Stimulated activated CD8-positive, alpha-beta memory T cell treated with anti-CD3 and anti-CD28 coated beads, Interleukin-4, amount 100 ng/mL, for 1 hour (primary cell): ENCODE measurements at places on chromosomes 1 and 21.

DNA sequence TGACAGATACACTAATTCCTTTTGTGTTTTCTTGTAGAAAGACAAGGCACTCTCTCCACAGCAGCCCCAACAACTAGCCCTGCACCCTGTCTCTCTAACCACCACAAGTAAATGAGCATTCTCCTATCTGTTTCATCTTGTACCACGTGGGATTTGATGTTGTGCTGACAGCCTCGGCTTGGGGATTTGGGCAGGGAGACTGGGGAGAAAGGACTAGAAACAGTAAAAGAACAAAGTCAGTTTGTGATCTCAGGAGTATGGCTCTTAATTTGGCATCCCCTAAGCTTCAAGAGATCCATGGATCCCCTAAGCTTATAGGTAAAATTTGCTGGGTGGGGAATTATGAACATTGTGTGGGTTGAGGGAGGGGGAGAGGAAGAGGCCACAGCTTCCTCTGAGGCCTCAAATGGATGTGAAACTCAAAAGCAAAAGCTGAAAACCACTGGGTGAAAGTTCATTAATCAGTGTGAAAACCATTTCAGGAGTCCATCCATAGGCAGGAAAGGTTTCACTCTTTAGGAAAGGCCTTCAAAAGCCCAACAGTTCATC, 3.1 kb downstream of the C1orf162 start:
- peak; percentile 4 for DNase-seq

- no peak for DNase-seq
These were observed 156.8 kb downstream of the NTPCR start for GRCh38 chr1:233107130-233107660.

DNA sequence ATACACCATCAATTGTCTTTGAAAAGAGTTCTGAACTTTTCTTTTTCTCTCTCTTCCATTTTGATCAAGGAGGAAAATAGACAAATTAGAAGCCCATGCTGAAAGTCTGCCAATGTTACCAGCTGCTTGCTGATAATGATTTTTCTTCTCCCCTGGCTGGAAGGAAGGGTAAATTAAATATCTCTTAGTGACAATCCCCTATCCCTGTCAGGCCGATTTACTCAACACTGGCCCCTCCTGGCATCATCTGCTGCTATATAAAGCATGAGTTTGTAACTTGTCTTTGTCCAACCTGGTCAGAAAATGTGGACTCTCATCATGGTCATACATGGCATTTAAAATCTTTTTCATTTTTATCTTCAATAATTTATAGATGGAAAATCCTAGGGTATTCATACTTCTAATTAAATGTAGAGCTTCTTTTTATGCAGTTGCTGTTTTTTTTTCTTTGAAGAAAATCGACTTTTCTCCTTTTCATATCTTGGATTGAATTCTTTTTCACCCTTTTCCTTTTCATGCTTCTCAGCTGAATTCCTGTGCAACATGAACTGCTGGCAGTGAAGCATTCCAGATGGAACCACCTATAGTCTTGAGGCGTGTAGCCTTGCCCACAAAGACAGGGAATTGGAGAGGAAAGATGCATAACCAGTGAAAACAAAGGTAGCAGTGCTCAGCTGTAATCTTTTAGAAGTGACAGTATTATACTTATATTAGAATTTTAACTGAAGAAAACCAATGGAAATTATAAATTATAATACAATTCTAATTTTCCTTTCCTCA, 214.7 kb upstream of the PTGFR start:
- no peak for DNase-seq

DNA sequence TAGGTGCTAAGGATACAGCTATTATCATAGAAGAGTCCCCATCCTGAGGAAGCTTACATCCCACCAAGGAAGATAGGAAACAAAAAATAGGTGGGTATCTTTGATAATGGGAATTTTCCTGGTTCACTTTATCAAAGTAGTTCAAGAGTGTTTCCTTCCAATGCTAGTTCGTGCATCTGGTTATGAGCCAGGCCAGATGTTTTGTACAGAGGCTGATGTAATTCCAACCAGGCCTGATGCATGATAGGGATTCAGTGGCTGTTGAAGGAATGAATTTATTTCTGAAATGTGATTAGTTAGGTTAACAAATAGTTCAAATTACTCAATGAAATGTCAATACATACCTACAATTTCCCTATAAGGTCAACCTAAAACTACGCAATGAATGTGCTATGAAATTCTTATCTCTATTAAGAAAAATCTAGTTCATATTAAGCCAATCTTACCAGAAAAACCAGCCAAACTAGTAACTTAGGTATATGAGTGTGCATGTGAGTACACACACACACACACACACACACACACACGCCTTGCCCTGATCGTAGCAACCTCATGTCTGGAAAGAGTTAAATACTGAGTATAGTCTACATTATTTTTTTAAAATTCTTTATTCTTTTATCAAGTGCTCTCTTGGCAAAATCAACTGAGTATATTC, 9.5 kb upstream of the ZBTB18 start:
- DNase-seq, result no peak

DNA sequence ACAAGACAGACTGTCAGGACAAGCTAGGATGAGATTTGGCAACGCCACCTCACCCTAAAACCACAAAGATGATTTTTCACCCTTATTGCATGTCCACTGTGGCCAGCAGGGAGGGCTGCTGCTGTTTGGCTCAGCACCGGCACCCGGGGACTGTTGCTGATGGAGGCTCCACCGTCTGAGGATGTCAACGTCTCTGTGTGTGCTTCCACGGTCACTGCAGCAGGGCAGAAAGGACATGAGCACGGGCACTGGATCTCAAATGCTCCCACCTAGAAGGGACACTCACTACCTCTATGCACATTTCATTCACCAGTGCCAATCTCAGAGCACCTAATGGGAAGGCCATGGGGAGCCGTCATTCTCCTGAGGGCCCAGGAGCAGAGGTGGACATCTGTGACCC, 599.6 kb downstream of the PTPRU start:
- DNase-seq, result no peak

GRCh38 chr1:248857201-248857600, 1.7 kb downstream of the ZNF692 start:
- no peak for DNase-seq

DNA sequence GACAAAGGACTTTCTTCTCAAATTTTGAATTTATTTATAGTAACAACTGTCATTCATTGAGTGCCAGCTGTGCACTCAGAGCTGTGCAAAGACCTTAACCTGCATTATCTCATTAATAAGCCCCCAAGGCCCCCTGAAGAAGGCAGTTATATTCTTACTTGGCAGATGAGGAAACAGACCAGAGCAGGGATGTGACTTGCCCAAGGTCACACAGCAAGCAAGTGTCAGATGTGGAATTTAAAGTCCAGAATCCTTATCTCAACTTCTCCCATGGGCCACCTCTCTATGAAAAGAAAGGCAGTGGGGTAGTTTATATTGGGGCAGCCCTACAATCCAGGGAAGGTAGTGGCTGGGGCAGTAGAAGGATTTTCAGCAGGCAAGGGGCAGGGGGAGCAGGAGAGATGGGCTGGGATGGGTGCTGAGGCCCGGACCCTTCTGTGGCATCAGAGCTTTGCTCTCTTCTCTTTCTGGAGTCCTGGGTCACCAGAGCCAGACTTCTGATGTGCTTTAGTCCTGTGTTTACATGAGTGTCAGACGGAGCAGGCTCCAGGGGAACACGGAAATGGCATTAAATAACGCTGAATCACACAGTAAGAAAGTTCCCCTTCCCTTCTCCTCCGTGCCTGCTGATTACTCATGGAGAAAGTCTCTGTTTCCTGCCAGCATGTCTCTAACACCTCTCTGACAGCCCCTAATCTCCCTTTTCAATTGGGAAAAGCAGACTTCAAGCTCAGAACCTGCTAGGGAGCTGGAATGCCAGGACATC, 39.5 kb downstream of the EPHB2 start:
- DNase-seq, result no peak

- no peak for DNase-seq
These were observed 10.7 kb downstream of the LRRC47 start for GRCh38 chr1:3785456-3786157.
